ENCODE measurements at places on chromosomes 6 and 20.

GRCh38 chr6:152669895-152670294, 27.8 kb upstream of the MYCT1 start:
- DNase-seq: peak; percentile 42

DNA sequence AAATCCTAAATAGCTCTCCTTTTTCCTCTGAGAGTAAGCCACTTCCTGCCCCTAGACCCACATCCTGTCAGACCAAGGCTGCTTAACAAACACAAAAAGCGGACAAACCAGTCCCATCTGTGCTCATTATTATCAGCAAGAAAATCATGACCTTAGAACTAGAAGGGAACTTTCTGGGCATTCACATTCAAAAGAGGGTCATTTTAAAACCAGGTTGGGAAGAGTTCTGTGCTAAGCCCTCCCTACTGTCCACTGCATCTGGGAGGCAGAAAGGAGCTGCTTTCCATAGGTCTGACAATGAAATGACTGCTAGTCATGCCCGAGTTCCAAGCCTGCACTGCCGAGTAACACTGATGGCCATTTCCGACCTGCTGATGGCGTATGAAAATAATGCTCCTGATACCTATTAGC, 15.4 kb downstream of the EZR start:
- DNase-seq: no peak

GRCh38 chr20:39421571-39422105, 459.5 kb downstream of the DHX35 start:
- DNase-seq: no peak

GRCh38 chr20:2815242-2815900, 584 bp downstream of the C20orf141 start:
- no peak for DNase-seq

DNA sequence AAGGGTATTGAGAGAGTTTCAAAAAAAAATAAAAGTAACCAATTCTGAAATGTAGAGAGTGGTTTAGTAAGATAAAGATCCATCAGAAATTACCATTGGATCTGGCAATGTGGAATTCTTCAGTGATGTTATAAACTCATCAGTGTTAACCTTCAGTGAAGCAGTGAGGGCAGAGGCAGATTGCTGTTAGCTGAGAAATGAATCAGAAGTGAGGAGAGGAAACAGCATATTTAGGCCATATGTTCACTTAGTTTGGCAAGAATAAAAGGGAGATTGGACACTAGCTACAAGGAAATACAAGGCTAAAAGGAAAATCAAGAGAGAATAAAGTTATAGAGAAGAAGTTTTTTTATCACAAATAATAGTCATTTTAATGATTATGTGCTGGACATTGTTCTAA, 9.6 kb downstream of the KCNQ5 start:
- DNase-seq: no peak

- DNase-seq: no peak
Measured at GRCh38 chr6:28117386-28118050, 6.9 kb upstream of the ZSCAN16 start.

DNA sequence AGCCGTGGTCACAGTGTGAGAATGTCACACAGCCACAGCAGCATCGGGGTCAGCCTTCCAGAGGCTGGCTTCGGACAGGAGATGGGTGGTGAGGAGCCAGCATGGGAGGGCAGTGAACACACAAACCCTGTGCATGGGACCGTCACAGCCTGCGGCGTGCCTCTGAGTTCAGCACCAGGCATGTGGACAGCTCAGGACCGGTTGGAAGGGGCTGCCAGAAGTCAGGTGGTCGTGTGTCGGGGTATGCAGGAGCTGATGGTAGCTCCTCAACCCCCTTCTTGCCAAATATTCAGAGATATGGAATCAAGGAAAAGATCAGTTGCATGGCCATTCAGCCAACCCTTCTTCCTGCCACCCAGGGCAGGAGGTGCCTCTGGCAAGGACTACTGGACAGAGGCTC, 28.2 kb downstream of the MYT1 start:
- no peak for DNase-seq

DNA sequence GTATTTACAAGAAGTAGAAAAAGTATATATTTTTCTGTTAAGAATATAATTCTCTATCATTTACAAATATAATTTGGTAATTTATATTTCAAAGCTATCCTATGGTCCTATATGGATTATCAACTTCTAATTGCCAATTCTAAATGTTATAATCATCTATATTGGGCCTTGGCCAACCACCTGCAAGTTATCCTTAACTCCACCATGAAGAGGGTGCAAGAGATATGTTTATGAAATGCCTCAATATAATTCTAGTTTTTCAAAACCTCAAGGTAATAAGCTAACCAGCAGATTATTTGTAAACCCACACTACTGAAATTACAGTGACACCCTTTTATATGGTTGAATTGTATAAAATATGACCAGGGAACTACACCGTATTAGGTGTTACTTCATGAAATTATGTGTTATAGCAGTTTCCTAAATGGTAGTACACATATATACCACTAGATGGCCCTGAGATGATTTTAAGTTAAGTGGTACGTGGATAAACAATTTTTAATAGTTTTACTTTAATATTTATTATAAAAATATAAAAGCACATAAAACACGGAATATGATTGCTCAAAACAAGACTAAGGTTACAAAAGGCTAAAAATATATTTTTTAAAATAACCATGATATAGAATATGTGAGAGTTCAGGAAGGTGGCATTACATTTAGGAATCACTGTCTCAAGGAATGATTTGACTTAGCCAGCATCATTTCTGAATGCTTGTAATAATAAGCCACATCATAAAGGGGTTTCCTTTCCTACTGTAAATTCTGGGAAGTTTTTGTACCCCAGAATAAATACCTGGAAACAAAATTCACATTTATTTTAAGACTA, 9.8 kb upstream of the PNISR start:
- DNase-seq: peak; percentile 39

GRCh38 chr6:11463398-11463780, 74.2 kb upstream of the TMEM170B start:
- DNase-seq: no peak

DNA sequence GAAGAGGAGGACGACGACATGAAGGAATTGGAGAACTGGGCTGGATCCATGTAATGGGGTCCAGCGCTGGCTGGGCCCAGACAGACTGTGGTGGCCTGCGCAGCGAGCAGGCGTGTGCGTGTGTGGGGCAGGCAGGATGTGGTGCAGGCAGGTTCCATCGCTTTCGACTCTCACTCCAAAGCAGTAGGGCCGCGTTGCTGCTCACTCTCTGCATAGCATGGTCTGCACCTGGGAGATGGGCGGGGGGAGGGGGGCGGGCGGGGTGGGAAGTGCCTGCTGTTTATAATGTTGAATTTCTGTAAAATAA, 42.3 kb downstream of the CHMP4B start:
- DNase-seq: no peak

- no peak for DNase-seq
Measured at GRCh38 chr20:40154514-40154913, 534.5 kb downstream of the MAFB start.

GRCh38 chr6:158772851-158773371, 46.3 kb downstream of the EZR start:
- DNase-seq: peak; percentile 61

- DNase-seq: no peak
Measured at GRCh38 chr6:31607317-31607716, 7.7 kb upstream of the AIF1 start.

DNA sequence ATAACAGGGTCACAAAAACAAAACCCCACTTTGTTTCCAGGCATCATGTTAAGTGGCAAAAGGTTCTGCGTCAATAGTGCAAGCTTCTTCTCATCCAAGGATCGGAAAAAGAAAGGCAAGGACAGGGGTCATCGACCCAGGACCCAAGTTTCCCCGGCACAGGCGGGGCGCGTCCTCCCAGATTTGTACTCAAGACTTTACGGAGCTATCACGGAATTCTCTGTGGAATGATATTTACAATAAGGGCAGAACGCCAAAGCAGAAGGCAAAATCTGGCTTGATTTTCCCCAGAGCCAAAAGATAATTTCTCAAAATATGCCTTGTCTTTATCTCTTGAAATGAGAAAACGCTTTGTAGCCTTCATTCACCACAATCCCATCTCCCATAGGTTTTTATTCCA, 25.5 kb downstream of the PDE10A start:
- DNase-seq: no peak

- DNase-seq: no peak
Measured at GRCh38 chr6:47376930-47377329, 67.2 kb upstream of the TNFRSF21 start.

- no peak for DNase-seq
Measured at GRCh38 chr6:17930321-17930993, 57.0 kb downstream of the KIF13A start.

DNA sequence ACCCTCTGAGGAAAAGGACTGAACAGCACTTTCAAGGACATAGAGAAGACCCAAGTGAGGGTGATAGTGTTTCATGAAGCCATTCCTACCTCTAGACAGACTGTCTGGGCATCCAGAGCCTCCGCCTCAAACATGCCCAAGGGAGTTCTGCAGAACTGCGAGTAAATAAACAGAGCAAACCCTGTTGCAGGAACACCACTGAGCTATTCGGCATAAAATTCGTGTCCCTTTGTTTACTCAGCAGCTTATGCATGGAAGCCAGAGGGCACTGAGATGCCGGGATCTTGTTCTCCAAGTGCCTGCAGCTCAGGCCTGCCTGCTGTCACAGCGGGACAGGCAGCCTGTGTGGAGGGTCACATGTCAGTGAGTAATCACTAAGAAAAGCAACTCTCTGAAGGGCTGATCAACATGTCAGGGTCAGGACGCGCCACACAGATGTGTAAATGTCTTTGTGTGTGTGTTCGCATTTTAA, 164.9 kb upstream of the HEY2 start:
- peak; percentile 20 for DNase-seq

GRCh38 chr6:52595000-52595795, 18.3 kb upstream of the TRAM2 start:
- peak; percentile 63 for DNase-seq

- no peak for DNase-seq
Measured at GRCh38 chr6:4187480-4187879, 52.1 kb upstream of the ECI2 start.

DNA sequence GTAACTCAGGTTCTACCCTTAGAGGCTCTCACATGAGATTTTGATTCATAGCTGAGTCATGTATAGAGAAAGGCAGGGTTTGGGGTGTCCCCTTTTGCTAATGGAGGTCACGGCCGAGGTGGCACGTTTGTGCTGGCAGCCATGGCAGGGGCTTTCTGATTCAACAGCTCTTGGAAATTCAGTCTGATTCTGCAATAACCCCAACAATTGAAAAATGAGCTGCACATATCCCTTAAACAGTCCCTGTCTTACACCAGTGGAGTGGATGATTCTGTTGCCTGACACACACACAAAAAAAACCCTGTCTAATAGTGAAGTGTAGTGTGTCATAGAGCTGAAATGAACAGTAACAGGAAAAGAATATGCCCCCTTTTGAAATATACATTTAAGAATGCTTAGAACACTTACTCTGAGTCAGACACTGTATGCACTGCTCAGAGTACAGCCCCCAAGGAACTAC, 40.4 kb upstream of the ARG1 start:
- no peak for DNase-seq

- peak; percentile 45 for DNase-seq
Measured at GRCh38 chr6:81241126-81242041, 511.1 kb downstream of the TENT5A start.

GRCh38 chr20:10682939-10683338, 9.1 kb upstream of the JAG1 start:
- no peak for DNase-seq

GRCh38 chr6:118100717-118101116, 193.7 kb downstream of the SLC35F1 start:
- DNase-seq: no peak

GRCh38 chr20:63206878-63207277, 9.1 kb downstream of the YTHDF1 start:
- peak; percentile 84 for DNase-seq

DNA sequence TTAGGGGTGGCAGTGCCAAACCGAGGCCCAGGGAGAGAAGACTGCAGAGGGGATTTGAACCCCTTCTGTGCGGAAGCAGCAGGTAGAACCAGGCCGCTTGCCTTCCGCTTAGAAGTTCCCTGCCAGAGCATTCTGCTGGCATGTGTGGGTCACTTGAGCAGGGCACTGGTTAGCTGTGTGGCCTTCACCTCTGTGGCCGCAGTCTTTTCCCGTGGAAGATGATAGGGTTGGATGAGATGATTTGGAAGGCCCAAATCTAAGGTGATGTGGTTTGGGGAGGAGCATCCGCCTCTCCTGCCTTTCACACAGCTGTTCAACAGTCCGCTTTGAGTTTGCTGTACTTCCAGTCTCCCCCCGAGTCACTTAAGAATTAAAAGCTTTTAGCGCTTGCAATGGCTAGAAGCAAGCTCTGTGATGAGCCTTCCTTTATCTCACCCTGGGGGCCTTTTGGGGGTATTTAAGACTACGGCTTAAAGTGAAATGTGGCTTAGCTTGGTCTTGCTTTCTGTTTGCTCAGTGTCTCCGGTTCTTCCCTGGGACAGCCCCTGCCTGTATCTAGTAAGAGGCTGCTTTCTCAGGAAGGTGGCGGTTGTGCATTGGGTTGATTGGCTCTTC, 743 bp downstream of the CMTR1 start:
- DNase-seq: peak; percentile 17

DNA sequence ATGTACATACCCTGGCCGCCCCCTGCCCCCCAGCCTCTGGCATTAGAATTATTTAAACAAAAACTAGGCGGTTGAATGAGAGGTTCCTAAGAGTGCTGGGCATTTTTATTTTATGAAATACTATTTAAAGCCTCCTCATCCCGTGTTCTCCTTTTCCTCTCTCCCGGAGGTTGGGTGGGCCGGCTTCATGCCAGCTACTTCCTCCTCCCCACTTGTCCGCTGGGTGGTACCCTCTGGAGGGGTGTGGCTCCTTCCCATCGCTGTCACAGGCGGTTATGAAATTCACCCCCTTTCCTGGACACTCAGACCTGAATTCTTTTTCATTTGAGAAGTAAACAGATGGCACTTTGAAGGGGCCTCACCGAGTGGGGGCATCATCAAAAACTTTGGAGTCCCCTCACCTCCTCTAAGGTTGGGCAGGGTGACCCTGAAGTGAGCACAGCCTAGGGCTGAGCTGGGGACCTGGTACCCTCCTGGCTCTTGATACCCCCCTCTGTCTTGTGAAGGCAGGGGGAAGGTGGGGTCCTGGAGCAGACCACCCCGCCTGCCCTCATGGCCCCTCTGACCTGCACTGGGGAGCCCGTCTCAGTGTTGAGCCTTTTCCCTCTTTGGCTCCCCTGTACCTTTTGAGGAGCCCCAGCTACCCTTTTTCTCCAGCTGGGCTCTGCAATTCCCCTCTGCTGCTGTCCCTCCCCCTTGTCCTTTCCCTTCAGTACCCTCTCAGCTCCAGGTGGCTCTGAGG, 7.6 kb downstream of the CDKN1A start:
- DNase-seq: no peak

DNA sequence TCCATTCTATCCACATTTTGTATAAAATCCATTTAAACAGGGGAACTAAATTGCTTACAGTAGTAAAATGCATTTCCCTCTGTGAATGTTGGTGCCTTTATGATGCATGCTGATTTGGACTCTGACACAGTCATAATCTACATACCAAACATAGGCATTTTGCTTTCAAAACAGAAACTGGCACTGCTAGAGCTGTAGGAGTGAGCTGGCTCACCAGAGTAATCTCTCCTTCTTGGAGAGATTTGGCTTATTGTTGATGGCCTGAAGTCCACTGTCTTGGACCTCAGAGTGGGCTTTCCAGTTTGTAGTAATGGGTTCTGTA, 363.2 kb upstream of the FLRT3 start:
- peak; percentile 18 for DNase-seq

GRCh38 chr6:50843842-50844241, 25.2 kb downstream of the TFAP2B start:
- peak; percentile 52 for DNase-seq

Measured in MCF 10A (cell line).